Transverse colon (tissue), 4 donors: ENCODE measurements at places on chromosomes 1 and 21.

DNA sequence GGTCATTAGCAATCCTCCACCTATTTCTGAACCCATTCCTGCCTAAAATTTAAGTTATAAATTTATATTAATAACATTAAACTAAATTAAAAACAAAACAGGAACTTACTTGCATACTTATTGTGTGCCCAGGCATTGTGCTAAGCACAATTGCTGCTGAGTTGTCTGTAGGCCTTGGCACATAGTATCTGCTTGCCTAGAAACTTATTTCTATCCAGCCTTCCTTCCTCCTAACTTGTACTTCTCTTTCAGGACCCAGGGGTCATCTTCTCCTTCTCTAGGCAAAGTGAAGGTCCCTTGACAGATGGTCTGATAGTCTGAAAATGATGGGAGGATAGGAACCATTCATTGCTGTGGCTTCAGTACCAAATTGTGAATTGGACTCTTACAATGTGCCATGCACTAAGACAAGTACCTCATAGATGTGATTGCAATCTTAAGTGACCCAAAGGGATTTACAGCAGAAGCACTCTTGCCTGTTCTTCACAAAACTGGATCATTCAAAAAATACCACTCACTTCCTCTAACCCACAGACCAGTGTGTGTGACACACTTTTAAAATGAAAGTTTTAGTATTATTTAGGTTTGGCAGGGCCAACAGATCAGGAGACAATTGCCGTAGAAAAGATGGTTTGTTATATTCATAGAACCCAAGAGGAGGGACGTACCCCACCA, 10.3 kb upstream of the CD101 start:
- DNase-seq = no peak

- DNase-seq = no peak
Measured at GRCh38 chr1:248417854-248418253, 15.0 kb downstream of the OR2T1 start.

- DNase-seq = no peak
Measured at GRCh38 chr1:151048645-151049032, 1.1 kb downstream of the C1orf56 start.

GRCh38 chr1:80818211-80818610, 982.5 kb upstream of the ADGRL2 start:
- DNase-seq = no peak

DNA sequence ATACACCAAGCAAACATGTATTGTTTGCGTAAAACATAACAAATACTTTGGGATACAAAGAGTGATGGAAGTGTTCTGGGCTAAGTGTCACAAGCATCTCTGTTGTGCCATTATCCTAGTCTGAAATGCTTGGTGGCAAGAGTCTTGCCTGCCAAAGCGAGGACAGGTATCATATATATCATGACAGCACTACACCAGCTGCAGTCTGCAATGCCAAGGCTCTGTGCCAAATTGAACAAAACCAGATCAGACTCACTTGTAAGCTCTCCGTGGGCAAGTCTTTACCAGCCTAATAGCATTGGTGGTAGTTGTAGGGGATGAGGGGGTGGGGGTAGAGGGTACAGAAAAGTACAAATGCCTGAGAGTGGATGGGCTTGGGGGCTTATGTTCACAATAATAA, 119.2 kb downstream of the RWDD3 start:
- DNase-seq = no peak

GRCh38 chr1:37545019-37545418, 9.1 kb downstream of the SNIP1 start:
- DNase-seq = no peak

DNA sequence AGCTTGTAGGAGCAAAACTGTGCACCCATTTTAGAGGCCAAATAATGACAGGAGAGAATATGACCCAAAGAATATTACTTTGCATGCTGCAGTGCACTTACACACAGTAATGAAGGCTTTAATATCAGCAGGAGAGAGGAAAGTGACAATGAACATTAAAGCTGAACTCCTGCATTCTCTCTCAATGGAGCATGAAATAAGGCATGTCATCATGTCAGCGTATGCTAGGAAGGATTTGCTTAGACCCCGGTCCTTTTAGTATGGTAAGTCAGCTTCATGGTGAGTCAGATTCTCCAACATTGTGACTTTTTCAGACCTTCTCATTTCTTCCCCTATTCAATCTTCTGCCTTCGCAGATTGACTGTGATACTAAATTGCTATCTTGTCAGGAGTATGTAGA, 210.7 kb upstream of the TMPRSS15 start:
- DNase-seq = no peak

DNA sequence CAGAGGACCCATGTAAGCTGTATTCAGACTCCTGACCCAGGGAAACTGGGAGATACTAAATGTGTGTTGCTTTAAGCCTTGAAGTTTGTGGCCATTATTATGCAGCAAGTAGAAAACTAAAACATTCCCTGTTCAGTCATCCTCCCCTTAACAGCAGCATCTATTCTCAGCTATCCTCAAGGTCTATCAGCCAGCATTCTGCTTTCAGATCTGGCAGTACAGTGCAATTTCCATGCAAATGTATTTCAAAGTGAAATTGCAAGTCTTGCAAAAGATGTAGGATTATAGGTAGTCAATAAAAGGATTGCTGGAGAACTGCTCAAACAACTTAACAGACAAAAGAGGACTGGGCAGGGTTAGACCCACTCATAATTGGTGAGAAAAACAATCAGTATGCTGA, 111.3 kb downstream of the NOS1AP start:
- no peak for DNase-seq

- no peak for DNase-seq
Measured at GRCh38 chr1:214739621-214740238, 136.7 kb downstream of the CENPF start.

DNA sequence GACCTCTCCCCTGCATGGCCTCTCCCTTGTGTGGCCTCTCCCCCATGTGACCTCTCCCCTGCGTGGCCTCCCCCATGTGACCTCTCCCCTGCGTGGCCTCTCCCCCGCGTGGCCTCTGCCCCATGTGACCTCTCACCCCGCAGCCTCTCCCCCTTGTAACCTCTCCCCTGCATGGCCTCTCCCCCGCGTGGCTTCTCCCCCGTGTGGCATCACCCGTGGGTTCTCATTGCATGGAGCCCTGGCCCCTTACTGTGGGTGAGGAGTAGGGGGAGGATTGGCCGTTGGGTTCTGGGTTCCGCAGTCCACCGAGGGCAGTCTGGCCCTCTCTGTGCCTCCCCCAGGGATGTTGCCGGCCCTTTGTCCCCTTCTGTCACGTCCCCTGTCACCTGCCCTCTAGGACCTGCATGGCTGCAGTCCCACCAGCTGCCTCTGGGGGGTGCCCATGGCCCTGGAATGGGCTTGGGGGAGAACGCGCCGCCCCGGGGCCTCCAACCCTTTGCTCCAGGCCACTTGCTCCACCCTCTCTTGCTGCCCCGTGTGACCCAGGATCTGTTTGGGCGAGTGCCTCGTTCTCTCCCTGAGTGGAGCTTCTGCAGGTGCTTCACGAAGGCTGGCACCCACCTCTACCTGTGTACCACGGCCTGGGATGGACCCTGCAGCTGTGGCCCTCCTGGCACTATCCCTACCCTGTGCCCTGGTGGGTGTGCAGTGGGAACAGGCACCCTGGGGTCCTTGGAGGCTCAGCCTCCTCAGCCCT, 21.3 kb downstream of the RRP1 start:
- DNase-seq = peak; percentile 93

DNA sequence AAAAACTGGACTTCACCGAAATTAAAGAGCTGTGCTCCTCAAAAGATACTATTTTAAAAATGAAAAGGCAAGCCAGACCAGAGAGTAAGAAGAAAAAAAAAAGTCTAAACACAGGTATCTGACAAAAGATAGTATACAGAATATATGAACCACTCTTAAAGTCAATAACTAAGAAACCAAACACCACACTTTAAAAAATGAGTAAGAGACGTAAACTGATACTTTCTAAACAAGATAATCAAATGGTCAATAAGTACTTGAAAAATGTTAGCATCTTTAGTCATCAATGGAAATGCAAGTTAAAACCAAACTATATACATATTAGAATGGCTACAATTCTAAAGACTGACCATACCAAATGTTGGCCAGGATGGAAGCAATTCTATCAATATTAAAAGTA, 77.6 kb downstream of the EVI5 start:
- DNase-seq = no peak

DNA sequence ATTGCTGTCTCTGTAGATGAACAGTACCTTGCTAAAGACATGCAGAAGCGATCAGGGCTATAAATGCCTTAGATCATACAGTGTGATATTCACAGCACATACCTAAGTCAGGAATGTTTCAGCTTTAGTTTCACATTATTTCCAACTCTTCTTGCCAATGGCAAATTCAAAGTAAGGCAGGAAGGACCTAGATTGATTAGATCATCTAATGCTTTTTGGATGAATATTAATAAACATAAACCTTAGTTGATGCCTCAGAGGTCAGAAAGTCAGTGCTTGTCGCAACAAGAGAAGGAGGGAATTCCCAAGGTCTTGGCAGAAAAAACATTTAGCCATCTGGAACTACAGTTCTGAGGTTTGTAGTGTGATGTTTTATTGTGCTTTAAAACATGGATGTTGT, 122.3 kb downstream of the TNFSF18 start:
- DNase-seq = no peak

DNA sequence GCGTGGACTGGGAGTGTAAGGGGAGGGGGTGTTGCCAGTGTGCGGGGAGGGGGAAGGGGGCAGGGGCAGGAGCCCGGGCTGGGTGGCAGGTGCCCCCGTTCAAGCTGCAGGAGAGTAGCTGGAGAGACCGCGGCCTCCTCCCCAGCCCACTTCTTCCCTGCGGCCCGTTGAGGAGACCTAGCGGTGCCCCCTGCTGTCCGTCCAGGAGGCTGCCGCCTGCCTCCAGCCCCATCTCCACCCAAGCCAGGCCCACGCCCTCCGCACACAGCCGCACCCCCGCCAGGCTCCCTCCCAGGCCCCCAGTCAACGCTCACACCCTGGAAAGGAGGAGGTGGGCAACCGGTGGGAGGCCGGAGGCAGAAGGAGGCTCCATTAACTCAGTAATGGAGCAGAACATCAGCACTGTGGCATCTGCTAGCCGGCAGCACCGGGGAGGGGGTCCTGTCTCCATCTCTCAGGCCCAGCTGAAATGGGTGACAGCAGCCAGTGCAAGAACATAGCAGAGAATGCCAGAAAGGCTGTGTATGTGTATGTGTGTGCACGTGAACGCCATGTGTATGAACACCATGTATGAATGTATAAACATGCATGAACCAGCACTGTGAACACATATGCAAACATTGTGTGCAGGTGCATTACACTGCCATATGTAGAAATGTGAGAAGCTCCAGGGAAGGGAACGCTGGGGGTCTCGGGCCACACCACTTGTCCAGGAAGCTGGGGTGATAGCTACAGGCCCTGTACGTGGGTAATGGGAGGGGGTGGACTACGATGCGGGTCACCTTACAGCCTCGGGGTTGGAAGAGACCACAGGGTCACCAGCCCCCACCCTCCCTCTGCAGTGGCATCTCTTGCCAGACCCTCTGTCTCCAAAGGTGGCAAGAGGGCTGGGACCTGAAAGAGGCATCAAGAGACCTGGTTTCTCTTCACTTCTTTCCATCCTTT, 84.6 kb downstream of the SYT2 start:
- peak; percentile 77 for DNase-seq

- no peak for DNase-seq
Measured at GRCh38 chr1:216566641-216567205, 143.5 kb upstream of the USH2A start.

- no peak for DNase-seq
Measured at GRCh38 chr1:44503625-44504024, 98.6 kb downstream of the RNF220 start.

DNA sequence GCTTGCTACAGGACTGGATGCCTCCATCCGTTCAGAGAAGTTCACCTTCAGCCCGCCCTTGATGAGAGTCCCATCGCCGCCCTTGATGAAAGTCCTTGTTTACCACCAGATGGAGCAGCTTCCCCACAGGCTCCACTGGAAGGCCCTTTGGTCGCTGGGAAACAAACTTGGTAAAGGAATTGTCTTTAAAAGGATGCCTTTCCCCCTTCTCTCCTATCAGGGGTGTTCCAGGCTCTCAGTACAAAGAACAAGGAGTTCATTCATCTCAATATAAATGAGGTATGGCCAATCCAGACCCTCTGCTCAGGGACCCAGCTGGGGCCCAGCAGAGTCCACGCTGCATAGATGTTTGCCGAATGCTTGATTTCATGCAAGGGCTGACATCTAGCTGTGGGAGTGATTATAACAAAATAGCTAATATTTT, 50.8 kb downstream of the CAPN9 start:
- peak; percentile 41 for DNase-seq
